Liver (tissue), 10 donors: ENCODE measurements at places on chromosomes 4 and X. TPM values are rescaled to one million over a fixed set of nuclear protein-coding genes. Genes with fewer than 3 reads are reported as not detected.

Gene MAGEA1
- not detected for total RNA-seq

Gene GRIA2
- not detected for total RNA-seq

Gene POLN
- 2.3 TPM for total RNA-seq

Gene SLITRK2
- not detected for total RNA-seq

Gene ASB12
- not detected for total RNA-seq

Gene XKRX
- total RNA-seq: under 0.01 TPM

DNA sequence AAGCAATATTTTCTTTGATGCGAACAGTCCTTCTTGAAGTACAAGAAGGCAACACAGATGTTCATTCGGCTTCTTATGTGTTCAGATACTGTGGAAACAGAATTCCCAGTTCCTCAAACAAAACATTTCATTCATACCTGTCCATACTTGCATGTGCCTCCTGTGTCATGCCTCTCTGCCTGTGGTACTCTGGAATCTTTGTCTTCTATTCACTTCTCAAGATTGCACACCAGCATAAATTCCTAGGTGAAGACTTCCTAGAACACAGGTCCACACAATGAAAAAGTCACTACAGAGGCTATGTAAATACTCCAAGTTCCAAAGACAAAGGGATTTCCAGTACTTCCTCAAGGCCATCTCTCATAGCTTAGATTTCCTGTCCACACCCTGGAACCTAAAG, 367.2 kb downstream of the AFF2 start:
- DNase-seq: no peak

GRCh38 chr4:135177321-135177720, 975.7 kb upstream of the PABPC4L start:
- no peak for DNase-seq

- DNase-seq: no peak
These were observed 20.9 kb downstream of the GPAT3 start for GRCh38 chr4:83556816-83557215.

DNA sequence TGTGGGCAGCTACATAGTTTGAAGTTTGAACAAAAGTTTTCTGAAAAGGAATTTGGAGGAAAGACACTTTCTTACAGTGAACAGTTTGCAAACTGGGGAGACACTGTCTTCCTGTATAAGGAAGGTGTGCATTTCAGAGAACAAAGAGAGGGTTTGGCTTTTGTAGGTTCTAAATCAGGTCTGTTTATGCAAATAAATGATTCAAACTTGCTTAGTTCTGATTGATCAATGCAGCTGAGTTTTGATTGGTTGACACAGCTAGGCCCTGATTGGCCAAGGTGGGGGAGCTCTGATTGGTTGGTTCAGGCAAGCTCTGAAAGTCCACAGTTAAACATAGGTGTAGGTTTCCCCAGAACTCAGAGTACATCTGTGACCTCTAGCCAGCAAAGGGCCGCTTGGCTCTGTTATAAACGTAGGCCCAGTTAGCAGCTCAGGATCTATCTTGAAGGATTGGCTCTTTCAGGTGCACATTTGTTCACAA, 63.0 kb upstream of the ENPP6 start:
- DNase-seq: peak; percentile 19

GRCh38 chrX:139559383-139560042, 29.0 kb downstream of the F9 start:
- DNase-seq: no peak

- no peak for DNase-seq
These were observed 18.7 kb downstream of the KDM6A start for GRCh38 chrX:44891642-44892041.

- no peak for DNase-seq
These were observed 743.7 kb downstream of the C4orf33 start for GRCh38 chr4:129839687-129840086.

DNA sequence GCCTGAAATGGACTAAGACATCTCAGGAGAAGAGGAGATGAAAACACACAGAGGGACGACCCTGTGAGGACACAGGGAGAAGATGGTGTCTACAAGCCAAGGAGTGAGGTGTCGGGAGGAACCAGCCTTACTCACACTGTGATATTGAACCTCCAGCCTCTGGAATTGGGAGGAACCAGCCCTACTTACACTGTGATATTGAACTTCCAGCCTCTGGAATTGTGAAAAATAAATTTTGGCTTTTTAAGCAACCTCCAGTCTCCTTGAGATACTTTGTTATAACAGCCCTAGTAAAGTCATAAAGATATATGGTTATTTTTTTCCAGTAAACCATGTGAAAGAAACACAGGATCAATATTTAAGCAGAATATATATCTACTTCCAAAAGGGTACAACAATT, 76.5 kb downstream of the DHRSX start:
- no peak for DNase-seq
